Left lobe of liver (tissue), 2 donors: ENCODE measurements at places on chromosomes 16 and 17. TPM values are rescaled to one million over a fixed set of nuclear protein-coding genes. Genes with fewer than 3 reads are reported as not detected.

MT1G gene
- total RNA-seq: 5,960 TPM

RNF112 gene
- 0.45 TPM for total RNA-seq

KRT25 gene
- not detected for total RNA-seq

GGNBP2 gene
- total RNA-seq: 30.1 TPM

TMEM204 gene
- total RNA-seq: 7.2 TPM

SDK2 gene
- total RNA-seq: 0.15 TPM

SKAP1 gene
- 20.9 TPM for total RNA-seq

SBK1 gene
- 0.33 TPM for total RNA-seq

CDRT15 gene
- not detected for total RNA-seq

C1QL1 gene
- 0.13 TPM for total RNA-seq

KRTAP9-4 gene
- total RNA-seq: not detected

ADGRG3 gene
- 0.43 TPM for total RNA-seq

ITGA3 gene
- 2.7 TPM for total RNA-seq

- DNase-seq: peak; percentile 89
Measured at GRCh38 chr17:73798111-73798748, 154.0 kb upstream of the SDK2 start.

DNA sequence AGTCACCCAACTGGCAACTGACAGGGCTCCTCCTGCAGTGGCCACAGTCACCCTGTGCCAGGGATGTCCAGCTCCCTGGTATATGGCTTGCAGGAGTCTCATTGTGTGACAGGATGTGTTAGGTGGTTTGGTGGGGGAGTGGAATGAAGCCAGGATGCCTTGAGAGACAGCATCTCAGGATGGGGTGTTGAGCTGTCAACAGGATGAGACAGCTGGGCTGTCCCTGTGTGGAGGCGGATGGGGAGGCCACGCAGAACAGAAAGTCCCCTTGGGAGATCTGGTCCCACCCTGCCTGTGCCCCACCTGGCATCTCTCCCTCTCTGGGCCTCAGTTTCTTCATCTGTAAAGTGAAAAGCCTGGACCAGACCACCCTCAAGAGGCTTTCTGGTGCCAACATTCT is 9.5 kb upstream of the ZNF469 start:
- DNase-seq: no peak

DNA sequence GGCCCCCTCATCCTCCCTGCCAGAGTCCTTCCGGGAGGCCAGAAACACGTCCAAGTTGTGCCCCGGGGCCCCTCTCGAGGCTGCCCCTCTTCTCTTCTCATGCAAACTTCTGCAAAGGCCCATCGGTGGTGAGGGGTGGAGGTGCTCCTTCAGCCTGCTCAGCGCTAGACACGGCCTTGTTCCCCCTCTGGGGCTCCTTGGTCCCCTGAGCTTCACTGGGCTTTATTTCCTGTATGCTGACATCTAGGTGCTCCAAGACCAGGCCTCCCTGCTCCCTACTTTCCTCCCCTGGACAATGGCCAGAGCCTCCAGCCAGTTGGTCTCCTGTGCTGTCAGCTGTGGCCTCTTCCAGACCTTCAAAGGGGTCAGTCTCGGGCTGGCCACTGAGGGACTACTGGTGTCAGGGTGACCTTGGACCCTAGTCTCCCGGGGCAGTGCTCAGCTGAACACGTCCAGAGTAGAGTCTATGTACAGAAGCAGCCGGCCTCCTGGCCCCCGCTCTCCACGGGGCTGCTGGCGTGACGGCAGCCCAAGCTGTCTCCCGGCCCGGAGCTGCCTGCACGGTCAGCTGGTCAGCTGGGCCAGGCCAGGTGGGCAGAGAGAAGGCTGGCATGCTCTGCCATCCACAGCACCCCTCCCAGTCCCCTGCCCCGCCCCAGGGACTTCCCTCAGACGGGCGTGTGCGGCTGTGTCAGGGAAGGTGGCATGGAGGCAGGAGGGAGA is 1.7 kb upstream of the PRR35 start:
- peak; percentile 65 for DNase-seq

DNA sequence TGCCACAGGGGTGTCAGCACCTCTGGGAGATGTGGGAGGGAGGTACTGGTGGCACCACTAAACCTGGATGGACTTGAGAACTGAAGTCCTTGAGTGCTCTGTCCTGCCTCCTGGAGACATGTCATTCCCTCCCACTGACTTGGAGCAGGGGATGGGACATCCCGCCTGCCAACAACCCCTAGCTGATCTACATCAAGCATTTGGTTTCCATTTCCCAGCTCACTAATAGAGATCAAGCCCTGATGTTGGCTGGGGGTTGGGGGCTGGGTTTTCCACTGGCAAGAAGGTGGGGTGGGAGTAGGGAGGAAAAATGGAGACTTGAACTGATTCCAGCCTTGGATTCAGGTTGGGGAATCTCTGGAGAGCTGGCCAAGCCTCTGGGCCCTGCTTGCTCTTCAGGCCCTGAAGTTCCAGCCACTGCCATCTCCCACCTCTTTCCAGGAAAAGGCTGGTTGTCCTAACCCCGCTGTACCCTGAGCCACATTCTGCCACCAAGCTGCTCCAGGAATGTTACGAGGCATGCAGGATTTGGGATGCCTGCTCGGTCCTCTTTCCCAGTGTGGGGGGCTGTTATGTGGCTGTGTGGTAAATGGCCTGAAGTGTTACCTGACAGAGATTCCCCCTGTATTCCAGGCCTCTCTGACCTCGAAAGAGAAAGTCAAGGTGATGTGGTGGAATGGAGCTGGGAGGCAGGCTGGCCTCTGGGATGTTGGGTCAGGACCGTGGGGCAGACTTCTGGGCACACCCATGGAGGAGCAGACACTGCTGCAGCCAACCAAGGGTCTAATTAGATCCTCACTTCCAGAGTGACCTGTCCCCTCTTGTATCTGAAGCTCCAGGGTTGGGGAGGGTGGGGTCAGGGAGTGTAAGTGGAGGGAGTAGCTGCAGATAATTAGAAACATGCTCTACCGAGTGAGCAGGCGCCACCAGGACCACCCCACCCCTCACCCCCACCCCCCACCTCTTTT is 16.7 kb downstream of the IGFBP4 start:
- no peak for DNase-seq

- no peak for DNase-seq
Measured at GRCh38 chr17:18009609-18010420, 29.2 kb downstream of the ATPAF2 start.

DNA sequence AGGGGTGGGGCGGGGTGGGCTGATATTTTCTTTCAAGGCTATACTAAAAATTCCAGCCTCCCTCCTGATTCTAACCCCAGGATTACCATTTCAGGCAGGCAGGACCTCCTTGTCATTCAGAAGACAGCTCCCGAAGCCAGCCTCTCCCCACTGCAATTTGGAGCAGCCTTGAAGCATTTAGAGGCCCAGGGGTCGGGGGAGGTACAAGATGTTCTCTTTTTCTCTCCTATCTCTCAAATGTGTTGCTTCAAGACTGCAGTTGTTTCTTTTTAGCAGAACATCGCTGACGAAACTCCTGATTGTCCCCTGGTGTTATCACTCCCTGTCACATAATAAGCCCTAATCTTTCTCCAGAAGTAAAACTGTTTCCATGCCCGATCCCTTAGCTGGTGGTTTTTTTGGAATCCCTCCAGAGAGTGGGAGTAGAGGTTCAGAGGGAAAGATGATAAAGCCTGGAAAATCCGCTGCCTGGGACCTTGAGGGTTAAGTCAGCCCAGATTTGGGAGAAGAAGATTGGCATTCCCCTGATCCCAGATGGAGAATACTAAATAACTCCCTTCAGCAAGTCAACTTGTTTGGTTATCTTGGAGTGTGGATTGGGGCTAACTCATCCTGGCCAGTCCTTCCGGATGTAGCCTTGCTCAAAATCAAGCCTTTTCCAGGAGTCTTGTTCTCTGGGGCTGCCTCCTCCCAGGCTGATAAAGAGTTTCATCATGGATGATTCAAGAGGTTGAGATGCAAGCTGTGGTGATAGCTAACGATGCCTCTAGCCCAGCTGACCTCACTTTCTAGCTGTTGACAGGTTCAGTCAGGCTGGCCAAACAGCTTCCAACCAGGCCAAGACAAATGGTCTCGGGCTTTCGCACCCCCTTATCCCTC is 71.3 kb downstream of the SOX9 start:
- DNase-seq: no peak

GRCh38 chr17:45646288-45646988 is 137.7 kb upstream of the CRHR1 start:
- DNase-seq: no peak

DNA sequence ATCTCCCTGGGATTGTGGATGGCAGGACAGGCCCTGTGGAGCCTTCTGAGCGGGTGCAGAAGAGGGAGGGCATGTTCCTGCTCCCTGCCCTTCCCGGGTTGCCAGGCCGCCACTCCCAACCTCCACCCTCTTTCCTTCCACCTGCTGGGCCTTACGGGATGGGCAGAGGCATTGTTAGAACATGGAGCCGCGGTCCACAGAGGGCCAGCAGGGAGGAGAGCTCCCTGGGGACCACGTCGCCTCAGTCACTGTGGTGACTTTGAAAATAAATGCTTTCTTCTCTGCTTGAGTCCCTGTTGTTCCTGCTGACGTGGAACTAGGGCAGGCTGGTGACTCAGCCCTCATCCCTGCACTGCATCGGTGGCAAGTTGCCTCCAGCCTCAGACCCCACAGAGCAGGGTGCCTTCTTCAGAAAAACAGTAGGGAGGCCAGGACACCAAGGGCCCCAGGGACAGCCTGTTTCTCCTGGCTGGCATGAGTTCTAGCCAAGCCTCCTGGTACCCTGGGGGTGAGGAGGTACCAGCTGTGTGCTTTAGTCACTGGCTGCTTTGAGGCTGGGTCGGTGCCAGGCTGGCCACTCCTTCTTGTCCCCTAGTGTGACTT is 224.9 kb downstream of the SEC14L1 start:
- DNase-seq: no peak

- DNase-seq: no peak
Measured at GRCh38 chr17:79017546-79018369, 6.2 kb upstream of the C1QTNF1 start.

DNA sequence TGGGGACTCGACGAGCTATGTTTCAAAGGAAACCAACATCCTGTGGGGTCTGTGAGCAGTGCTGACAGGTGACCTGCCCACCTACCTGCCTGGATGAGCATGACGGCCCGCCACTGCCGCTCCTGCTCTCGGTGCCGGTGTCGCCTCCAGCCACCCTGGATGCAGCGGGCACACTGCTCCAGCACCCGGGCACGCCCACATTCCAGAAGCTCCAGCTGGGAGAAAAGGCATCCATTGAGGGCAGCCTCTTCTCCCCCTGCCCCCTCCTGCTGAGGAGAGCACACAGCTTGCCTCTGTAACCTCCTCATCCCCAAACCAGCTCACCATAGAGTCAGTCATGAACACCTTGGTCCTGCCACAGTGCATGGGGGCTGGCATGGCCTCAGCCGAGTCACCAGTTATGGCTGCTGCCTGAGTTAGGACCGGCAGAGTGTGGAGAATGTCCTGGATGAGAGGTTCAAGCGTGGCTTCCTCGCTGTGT is 14.3 kb downstream of the ZNHIT3 start:
- DNase-seq: no peak

DNA sequence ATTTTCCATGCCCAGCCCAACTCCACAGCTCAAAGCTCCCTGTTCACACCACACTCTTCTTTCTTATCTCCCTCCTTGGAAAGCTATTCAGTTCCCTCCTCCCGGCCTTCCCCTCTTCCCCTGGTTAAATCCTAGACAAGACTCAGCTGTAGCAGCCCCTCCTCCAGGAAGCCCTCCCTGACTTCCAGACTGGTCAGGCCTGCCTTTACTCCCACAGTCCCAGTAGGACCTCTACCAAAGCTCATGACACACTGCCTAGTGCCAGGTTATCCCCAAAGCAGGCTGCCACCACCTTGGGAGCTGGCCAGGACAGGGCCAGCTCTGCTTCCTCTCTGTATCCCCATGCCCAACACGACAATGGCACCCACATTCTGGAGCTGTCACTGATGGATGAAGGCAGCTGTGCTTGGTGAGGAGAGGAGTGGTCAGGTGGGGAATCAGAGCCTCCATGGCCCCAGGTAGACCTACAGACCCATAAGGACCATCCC is 50.0 kb downstream of the BEAN1 start:
- DNase-seq: peak; percentile 43

DNA sequence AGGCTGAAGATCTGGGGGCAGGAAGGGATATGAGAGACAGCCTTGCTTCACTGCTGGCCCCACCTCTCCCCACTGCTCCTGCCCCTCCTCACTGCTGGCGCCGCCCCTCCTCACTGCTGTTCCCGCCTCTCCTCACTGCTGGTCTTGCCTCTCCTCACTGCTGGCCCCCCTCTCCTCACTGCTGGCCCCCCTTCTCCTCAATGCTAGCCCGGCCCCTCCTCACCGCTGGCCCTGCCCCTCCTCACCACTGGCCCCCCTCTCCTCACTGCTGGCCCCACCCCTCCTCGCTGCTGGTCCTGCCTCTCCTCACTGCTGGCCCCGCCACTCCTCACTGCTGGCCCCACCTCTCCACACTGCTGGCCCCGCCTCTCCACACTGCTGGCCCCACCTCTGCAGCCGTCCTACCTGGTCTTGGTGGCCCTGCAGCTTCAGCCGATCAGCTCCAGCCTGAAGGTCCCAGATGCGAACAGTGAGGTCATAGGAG is 9.5 kb upstream of the PAM16 start:
- no peak for DNase-seq

DNA sequence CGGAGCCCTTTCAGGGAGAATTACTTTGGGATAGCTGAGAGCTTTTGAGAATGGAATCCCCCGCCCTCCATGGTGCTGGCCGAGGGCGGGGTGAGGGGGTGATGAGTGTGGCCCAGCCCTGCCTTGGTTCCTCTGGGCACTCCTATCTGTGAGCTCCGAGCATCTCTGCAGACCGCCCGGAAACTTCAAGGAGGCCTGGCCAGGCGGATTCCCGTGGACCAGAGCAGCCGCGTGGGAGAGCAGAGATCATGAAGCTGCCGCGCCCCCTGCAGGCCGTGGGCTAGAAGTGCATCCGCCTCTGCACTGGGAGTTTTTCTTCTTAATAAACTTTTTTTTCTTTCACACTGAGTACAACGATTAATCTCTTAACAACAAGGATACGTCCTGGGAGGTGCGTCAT is 392.9 kb upstream of the EEF2KMT start:
- no peak for DNase-seq

DNA sequence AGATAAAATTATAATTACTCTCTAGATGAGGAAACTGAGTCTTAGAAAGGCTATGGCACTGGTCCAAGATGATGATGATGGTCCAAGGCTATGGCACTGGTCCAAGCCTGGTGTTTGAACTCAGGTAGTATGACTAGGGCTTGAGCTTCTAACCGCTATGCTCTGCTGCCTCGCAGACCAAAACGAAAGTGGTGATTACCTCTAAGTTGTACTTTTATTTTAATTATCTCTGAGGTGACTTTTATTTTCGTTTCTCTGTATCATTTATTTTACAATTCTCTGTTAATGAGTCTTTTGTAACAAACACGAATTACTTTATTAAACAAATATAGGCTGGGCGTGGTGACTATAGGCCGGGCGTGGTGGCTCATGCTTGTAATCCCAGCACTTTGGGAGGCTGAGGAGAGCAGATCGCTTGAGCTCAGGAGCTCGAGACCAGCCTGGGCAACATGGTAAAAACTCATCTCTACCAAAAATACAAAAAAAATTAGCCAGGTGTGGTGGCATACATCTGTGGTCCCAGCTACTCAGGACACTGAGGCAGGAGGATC is 5.6 kb downstream of the REXO5 start:
- DNase-seq: no peak

DNA sequence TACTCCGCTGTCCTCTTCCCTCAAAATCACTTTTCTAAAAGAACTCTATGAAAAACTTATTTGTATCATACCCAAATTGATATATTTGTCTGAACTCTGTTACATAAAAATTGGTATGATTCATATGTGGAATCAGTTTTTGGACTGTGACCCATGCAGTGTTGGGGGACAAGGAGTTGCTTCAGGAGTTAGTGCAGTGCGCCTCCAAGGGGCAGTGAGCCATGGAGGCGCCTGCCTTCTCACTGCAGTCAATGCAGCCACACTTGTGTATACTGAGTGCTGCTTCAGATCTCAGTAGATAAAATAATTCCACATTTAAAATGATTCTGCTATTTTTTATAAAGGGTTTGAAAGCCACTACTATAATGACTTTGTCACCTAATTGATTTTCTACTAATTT is 32.5 kb downstream of the DGKE start:
- no peak for DNase-seq
